AG10803 (cell line): ENCODE measurements at places on chromosomes 5 and 9.

- DNase-seq: no peak
These were observed 2.1 kb downstream of the SAXO1 start for GRCh38 chr9:19030899-19031298.

DNA sequence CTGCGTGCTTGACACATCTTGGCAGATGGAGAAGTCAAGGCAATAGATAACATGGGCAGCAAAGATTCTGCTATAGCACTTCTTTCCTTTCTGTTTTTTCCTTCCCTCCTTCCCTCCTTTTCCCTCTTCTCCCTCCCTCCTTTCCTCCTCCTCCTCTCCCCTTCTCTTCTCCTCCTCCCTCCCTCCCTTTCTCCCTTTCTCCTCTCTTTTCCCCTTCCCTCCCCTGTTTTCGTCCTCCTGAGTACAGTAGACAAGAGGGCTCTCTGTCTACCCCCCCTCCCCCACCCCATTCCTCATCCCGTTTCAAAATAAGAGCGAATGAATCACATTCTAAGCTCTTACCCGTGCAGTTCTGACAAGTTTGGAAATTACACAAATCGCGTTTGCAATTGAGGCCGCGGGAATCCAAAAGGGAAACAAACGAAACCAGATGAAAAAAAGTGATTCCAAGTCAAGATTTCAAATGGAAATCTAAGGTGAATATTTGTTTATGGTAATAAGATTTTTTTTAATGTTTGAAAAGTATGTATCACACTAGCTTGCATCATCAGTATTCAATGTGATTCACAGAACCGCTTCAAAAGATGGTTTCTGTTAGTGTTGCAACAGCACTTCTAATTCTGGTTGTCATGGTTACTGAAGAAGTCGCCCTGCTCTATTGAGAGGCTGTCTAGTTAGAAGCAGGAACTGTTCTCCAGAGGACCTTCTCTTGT, 1.3 kb downstream of the NIM1K start:
- DNase-seq: peak; percentile 94

DNA sequence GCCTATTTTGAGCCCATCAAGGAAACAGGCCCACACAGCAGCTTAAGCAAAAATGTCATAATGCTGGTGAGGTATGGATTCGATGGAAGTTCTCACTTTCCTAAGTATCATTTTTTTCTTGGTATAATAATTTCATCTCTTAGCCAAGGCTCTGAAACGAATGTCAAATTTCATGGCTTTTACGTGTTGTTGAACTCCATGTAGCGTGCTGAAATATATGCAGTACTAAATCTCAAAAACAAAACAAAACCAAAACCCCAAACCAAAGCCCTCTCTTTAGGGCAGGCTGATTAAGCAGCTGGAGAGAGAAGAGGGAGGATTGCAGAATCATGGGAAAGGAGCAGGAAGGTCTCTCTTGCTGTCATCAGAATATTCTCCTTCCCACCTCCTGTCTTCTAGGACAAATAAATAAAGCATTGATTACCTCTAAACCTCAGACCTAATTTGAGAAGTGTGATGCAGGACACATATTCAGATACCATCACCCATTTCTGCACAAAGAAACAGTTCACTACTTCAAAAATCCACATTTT, 58.3 kb downstream of the TMEM174 start:
- no peak for DNase-seq

DNA sequence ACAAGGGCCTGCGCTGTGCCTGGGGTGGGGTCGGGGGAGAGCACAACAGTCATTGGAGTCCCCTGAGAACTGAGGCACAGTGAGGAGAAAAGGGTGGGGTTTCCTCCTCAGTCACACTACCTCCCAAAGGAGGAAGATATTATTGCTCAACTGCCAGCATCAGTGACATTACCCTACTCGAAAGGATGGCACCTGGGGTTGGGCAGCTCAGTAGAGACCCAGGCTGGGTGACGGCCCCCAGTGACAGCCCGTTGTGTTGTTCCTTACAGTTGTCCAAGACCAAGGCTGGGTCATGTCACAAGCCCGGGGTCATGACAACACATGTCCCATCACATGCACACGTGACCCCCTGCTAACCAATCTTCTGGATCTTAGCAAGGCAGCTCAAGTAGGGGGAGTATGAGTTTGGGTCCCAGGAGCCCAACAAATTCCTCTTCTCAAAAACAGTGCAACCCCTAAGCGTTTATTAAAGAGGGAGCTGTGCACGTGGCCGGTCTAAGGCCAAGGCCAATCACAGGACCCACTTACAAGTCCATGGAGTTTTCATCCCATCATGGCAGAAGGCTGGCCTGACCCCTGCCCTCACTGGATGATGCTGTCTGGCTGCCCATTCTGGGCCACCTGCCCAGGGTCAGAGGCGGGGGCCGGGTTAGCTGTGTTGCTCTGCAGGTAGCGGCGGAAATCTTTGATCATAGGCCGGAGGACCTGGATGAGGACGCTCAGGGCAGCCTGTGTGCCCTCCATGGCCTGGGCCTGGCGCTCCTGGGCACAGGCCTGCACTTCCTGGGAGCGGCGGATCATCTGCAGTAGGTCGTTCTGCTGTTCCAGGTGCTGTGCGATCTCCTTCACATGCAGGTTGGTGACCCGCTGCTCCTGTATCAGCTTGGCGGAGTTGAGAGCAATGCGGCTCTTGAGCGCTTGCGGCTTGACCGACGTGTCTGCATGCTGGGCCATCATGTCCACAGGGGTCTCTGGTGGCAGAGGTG, 4.0 kb downstream of the NAIF1 start:
- DNase-seq: no peak

DNA sequence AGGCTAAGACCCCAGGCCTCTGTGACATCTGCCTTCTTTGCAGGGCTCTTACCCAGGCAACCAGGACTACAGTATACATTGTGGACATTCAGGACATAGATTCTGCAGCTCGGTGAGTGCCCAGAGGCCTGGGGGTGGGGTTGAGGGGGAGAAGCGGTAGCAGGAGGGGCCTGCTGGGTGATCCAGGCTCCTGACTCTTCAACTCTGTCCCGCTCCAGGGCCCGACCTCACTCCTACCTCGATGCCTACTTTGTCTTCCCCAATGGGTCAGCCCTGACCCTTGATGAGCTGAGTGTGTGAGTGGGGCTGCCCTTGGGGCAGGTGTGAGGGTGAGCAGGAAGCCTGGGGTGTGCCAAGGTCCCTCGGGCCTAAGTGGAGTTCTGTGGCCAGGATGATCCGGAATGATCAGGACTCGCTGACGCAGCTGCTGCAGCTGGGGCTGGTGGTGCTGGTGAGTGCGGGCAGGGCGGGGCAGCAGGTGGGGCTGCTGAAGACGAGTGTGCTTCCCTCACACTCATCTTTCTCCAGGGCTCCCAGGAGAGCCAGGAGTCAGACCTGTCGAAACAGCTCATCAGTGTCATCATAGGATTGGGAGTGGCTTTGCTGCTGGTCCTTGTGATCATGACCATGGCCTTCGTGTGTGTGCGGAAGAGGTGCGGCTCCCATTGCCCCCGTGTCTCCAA, 19.8 kb downstream of the GPRIN1 start:
- no peak for DNase-seq
